Stimulated activated CD4-positive, alpha-beta T cell treated with anti-CD3 and anti-CD28 coated beads, Interleukin-12 subunit alpha, Interleukin-12 subunit beta, amount 100 ng/mL, for 48 hours (primary cell): ENCODE measurements at places on chromosomes 1 and 21.
A peak's percentile ranks its signal among the peaks of the same experiment; 100 is the strongest.

GRCh38 chr1:67687649-67688048 lies 2.6 kb downstream of the GADD45A start:
- no peak for DNase-seq

DNA sequence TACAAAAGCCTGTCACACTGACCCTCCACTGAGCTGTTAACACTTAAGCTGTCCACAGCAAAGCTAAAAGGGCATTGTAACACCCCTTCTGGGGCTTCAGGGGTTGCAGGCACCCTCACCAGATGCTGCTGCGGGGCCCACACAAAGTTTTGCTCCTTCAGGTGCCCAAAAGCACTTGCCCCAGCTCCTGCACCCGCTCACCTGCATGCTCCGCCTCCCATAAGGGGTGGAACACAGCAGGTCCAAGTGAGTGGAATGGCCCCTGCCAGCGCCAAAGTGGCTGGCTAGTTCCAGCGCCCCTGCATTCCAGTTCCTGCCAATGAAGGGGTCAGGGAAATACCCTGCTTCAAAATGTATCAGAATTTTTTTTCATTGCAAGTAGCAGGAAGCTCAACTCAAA lies 7.3 kb upstream of the RBP7 start:
- no peak for DNase-seq

DNA sequence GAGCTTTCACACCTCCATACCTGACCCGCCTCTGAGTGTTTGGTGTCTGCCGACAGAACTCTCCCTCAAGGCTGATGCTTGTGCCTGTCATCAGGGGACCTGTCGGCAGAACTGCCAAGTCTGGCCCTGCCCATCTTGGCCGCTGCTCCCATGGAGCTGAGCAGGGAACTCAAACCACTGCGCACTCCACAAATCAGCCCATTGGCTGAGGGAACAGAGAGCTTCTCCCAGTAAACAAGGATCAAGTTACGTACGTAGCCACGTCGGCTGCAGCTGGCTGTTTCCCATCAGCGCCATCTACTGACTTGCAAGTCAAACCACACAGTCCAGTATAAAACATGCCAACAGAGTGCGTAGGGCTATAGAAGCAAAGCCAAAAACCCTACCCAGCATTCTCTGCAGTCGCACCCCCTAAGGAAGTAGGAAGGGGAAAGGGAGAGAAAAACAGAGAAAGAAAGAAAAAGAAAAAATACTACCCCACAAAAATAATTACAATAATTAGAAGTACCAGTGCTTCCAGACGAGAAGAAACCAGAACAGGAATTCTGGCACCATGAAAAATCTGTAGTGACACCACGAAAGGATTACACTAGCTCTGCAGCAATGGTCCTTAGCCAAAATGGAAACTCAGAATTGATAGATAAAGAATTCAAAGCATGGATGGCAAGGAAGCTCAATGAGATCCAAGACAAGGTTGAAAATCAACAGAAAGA lies 13.1 kb downstream of the KRTAP13-1 start:
- DNase-seq, result no peak

DNA sequence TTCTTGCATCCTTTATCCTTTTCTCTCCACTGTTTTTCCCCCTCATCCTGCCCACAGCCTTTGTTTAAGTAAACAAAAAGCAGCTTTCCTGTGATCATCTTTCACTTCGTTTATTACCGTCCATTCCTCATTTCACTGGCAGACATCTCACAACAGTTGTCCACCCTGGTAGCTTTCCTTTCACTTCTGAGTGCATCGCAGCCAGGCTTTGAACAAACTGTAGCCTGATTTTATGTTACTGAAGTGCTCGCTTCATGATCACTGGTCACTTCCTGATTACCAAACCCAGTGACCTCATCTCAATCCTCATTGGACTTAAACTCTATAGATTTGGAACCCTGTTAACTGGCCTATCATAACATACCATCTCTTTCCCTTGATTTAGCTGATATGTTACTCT lies 67.7 kb downstream of the SDCCAG8 start:
- no peak for DNase-seq

GRCh38 chr1:156082309-156083091 lies at the start of gene MEX3A:
Gene MEX3A (minus strand): TSS chr1:156082465. CDS start chr1:156081998, 467 bp downstream.
- DNase-seq, result no peak

DNA sequence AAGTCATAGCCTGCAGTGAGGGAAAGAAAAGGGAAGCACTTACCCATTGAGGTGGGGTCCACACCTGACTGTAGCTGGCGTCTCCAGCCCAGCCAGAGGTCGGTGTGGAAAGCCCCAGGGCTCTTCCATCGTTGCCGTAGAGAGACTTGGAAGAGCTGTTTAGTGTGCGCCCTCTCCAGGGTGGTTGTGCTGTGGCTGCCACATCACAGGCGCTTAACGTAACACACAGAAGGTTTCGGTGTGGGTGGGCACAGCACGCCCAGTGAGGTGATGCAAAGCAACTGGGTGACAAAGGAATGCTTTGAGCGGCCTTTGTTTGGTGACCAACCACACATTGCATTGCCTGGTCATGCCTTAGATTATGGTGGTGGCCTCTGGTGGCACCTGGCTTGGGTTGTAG lies 36.8 kb upstream of the KIF1B start:
- no peak for DNase-seq

DNA sequence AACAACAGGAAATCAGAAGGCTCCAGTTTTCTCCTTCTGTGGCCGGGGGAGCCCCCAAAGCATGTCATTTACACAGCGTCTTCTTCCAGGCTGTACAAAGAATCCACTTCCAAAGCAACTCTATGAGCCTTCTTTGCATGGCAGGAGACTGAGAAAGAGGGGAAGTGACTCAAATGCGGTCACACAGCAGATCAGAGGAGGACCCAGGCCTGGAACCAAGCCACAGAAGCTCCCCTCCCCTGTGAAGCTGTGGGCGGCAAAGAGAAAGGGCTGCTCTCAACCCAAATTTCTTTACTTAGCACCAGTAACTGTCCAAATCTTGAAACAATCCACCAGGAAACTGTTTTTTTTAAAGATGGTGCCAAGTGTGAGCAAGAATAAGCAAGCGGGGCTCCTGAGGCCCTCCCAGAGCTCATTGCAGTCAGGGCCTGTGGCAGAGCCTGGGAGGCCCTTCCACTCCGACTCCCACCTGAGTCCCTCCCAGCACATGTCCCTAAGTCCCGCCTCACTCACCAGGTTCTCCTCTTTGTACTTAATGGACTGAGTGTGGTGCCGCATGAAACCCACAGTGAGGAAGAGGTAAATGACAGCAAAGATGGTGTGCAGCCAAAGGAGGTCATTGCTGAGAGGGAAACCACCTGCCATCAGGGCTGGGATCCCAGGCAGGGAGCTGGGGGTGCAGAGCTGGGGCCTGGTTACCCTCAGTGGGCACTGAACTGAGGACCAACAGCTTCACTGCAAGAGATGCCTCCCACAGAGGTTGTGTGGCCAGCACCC lies 15.9 kb downstream of the TMEM63A start:
- DNase-seq, result peak; percentile 58

DNA sequence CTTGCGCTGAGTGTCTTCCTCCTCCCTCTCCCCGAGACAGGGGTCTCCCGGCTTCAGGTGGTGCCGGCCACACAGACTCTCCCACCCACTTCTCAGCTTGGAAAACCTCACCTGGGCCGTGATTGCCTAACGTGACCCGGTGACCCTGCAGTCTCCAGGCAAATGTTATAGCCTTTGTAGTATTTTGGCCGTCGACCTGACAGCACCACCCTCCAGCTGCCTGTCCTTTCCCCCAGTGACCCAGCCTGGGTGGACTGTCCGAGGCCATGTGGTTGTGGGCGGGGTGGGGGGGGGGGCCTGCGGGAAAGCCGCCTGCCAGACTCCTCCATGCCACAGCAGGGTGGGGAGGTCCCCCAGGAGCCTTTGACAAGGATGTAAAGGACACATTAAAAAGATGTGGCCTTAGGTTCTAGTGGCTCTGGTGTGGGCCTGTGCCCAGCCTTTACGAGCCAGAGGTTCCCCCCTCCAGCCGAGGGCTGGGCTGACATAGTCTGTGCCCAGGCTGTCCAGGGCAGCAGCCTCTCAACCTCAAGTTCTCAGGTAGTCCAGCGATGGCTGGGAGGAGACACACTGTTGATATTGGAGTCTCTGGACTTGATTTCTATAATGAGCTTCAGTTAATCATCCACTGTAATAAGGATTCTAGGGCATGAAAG lies 8.1 kb downstream of the TOR3A start:
- DNase-seq, result no peak
